ENCODE measurements at places on chromosomes 5 and 9. TPM values are rescaled to one million over a fixed set of nuclear protein-coding genes. Genes with fewer than 3 reads are reported as not detected.

Gene SLC6A18
- not detected for total RNA-seq

Gene C9orf152
- total RNA-seq, result 0.13 TPM

Gene MLANA
- not detected for total RNA-seq

Gene CATSPER3
- total RNA-seq, result not detected

Gene ITK
- not detected for total RNA-seq

Gene CCL27
- total RNA-seq, result not detected
